ENCODE measurements at places on chromosomes 2 and 18. TPM values are rescaled to one million over a fixed set of nuclear protein-coding genes. Genes with fewer than 3 reads are reported as not detected.
A peak's percentile ranks its signal among the peaks of the same experiment; 100 is the strongest.

The CLIP4 gene
- total RNA-seq, result 61.1 TPM

The SKOR2 gene
- total RNA-seq, result not detected

The PRKD3 gene
- 43.6 TPM for total RNA-seq

GRCh38 chr2:101560780-101561315 lies 85.9 kb upstream of the RFX8 start:
- H3K4me3 ChIP-seq, result no peak overlapping the region
- H3K27ac ChIP-seq, result no peak overlapping the region
- DNase-seq, result no peak
- peaks cover 9% of the 10 kb centered on the region for H3K4me1 ChIP-seq
- no peaks in the 10 kb centered on the region for H3K36me3 ChIP-seq

DNA sequence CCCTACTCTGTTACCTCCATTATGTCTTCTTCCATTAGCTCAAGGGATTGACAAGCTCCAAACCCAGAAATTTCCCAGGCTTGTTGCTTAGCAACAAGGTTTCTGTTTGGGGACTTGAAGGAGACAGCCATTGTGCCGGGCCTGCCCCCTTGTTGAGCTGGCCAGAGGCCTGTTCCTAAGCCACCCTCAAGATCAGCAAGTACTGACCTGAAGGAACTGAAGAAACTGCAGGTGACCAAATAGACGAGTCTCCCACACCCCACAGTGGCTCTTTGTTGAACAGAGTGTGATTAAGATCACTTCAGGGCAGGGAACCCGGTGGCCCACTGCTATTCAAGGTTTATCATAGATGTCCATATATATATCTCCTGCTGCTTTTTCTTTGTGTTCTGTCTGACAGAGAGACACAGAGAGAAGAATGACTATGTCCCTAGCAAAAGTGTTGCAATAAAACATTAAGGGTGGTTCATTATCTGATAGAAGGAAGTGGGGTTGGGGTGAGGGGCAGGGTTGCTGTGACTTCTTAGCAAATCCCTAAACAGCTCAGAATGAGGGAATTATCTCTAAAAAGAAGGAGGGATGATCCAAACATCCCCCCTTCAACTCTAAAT lies 69.2 kb downstream of the RNF144A start:
- H3K4me1 ChIP-seq, result peaks cover 24% of the 10 kb centered on the region
- no peaks in the 10 kb centered on the region for H3K27me3 ChIP-seq
- H3K4me3 ChIP-seq, result no peak overlapping the region

- DNase-seq, result peak; percentile 49
- H3K27ac ChIP-seq, result no peak overlapping the region
- H3K27me3 ChIP-seq, result no peaks in the 10 kb centered on the region
- no peak overlapping the region for H3K4me3 ChIP-seq
- H3K36me3 ChIP-seq, result peaks cover 14% of the 10 kb centered on the region
Measured at GRCh38 chr2:85401464-85401805, 8.7 kb downstream of the CAPG start.

- H3K27ac ChIP-seq, result no peak overlapping the region
- DNase-seq, result no peak
- H3K4me1 ChIP-seq, result no peaks in the 10 kb centered on the region
- H3K36me3 ChIP-seq, result no peaks in the 10 kb centered on the region
- no peaks in the 10 kb centered on the region for H3K27me3 ChIP-seq
Measured at GRCh38 chr2:3604991-3605961, 10.4 kb downstream of the COLEC11 start.

GRCh38 chr2:27212626-27213471 lies 781 bp upstream of the SLC5A6 start:
- peaks cover 24% of the 10 kb centered on the region for H3K36me3 ChIP-seq
- no peaks in the 10 kb centered on the region for H3K27me3 ChIP-seq
- peak overlapping the region; percentile 70 for H3K4me3 ChIP-seq
- DNase-seq, result no peak
